ENCODE measurements at places on chromosomes 3 and 15. TPM values are rescaled to one million over a fixed set of nuclear protein-coding genes. Genes with fewer than 3 reads are reported as not detected.

DNA sequence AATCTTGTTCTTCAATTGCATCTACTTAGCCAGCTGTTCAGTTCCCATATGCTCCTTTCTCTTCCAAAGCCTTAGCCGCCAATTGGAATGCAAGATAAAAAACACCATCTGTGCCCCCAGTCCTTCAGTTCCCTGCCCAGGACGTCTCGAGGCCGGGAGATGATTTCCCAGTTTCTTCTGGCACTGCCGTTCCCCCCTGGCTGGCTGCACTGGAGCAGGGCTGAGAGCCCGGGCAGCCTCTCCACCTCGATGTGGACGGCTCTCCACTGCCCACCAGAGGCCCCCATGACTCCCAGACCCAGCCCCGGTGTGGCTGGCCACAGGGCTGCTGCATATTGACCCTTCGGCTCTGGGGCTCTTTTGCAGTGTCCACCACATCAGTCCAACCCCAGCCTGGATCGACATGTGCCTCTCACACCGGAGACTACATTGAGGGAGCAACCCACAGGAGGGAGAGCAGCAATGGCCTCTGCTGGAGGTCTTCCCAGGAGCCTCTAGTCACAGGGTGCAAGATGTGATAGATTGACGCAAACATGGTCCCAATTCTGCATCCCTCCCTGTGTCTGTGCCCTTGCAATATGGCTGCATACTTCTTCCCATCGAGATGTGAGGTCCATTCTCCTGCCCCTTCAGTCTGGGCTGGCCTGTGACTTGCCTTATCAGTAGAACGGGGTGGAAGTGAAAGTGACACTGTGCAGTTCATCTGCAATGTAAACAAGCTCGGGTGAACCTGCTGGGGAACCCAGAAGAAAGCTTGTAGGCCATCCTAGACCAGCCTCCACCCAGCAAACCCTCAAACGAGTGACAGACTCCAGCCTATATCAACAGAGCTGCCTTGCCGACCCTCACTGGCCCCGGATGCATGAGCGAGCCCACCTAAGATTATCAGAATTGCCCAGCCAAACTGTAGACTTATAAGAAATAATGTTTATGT is 52.3 kb upstream of the PRR20G start:
- DNase-seq = no peak

DNA sequence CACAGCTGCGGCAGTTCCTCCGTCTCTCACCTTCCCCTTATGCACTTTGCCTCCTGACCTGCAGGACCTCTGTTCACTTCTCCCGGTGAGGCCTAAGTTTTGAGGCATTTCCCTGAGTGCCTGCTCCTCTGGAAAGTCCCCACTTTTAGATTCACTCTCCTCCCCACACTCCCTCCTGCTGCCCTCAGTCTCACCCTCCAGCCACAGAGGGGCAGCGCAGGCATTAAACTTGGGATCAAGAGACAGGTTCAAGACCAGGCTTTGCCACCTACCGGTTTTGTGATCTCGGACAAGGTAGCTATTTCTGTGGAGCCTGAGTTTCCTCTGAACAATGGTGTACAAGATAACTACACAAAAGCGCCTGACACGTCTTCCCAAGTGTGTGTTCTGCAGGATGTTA is 19.4 kb downstream of the SLC6A11 start:
- no peak for DNase-seq

DNA sequence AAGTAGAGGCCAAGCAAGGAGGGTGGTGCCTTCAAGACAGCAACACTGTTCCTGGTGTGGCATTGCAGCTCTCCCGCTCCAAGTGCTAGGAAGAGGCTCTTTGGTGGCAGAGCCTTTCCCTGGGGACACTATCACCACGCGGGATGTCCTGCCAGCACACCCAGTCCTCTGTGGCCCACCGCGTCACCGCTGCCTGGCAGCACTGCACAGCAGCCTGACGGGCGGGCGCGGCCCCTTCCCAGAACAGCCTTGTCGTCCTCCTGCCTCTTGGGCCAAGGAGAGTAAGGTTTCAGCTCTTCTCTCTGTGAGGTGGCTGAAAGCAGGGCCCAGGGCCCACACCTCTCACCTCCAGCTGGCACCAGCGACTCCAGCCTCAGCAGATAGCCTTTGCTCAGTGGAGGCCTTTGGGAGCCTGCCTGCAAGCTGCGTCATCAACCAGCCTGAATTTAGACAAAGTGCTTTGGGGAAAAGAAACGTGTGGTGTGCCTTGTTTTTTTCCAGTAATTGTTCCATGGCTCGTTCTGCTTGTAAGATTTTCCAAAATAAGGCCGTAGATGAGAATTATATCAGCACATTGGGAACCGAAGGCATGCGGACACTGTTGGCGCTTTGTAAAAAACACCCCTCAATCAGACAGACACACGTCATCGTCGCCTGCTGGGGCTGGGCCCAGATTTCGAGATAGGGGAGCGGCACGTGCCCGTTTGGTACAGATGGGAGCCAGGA is 65.0 kb downstream of the AAGAB start:
- DNase-seq = no peak

The FBXO22 gene
- 6.1 TPM for total RNA-seq

The IL17RB gene
- not detected for total RNA-seq

The UPK1B gene
- not detected for total RNA-seq

The PRR20G gene
- not detected for total RNA-seq

Data from CD8-positive, alpha-beta T cell (primary cell).